ENCODE measurements at places on chromosomes 4 and X.

- DNase-seq, result no peak
Measured at GRCh38 chr4:80192937-80193336, 4.4 kb upstream of the PRDM8 start.

GRCh38 chr4:6649216-6649615 is 8.7 kb downstream of the MRFAP1 start:
- DNase-seq, result no peak

DNA sequence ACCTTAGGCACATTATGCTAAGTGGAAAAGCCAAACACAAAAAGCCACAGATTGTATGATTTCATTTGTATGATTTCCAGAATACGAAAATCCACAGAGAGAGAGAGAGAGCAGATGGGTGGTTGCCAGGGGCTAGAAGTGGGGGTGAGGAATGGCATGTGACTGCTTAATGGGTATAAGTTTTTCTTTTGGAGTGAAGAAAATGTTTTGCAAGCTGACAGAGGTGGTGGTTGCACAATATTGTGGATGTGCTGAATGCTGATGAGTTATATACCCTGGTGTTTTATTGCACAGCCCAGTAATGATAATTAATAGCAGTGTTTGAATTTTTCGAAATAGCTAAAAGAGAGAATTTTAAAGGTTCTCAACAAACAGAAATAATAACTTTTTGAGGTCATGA is 386.1 kb upstream of the HS3ST1 start:
- no peak for DNase-seq

DNA sequence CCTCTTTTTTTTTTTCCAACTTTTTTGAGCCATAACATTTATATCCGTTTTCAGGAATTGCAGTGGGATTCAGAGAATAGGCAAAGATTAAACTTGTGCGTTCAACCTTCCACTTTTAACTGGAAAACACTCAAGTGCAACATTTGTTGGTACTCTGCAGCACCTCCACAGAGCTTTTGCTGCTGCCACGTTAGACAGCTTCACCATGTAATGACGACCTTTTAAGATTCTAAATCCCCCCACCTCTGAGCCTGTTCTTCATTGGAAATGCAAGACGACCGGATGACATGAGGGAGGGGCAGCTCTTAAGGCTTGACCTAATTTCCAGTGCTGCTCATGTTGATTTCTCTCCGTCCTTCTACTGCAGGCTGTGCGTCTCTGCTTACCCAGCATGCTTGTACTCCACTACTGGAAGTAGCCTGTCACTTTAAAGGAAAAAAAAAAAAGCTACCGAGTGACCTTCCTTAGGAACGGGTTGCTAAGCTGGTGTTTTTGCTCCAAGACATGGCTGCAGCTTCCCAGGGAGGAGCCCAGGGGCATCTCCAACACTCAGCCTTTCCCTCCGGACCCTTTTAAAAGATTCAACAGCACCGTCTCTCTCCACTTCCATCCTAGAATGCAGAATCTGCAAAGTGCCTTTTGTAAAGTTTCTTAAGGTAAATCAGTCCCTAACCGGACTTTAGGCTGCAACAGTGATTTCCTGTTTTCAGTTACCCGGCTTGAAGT is at the start of gene CC2D2A:
Gene CC2D2A, plus strand, starts transcription at position 481 of the 726 bp plus-strand sequence. CDS start 6,051 bp downstream, outside the sequence.
- DNase-seq, result no peak

DNA sequence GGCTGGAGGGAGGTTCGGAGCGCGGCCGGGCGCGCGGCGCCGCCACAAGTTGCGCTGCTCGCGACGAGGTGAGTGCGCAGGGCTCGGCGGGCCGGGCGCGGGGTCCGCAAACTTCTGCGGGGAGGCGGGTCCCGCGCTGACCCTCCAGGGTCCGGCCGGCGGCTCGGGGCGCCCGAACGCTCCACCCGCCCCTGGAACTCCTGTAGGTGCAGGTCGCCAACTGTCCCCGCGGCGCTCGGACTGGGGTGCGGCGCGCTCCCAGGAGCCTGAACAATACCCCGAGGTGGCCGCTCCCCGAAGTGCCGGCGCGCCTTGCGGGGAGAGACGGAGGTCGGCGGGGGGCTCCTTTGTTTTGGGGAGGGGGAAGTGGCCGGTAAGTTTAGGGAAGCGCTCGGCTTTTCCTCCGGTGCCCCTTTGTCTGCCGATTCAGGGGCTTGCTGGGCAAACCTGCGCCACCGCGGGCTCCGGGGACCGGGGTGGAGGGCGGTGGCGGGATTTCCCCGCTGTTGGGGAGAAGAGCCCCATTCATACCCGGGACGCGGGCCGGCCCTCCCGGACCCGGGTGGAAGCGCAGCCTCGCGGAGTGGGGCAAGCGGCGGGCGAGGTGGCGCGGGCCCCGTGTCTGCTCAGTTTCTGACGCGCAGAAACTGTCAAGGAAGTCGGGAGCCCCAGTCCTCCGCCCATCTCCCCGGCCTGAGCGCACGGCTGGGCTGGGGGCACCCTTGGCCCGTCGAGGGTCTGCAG is 694 bp downstream of the TBL1X start:
- DNase-seq, result no peak

DNA sequence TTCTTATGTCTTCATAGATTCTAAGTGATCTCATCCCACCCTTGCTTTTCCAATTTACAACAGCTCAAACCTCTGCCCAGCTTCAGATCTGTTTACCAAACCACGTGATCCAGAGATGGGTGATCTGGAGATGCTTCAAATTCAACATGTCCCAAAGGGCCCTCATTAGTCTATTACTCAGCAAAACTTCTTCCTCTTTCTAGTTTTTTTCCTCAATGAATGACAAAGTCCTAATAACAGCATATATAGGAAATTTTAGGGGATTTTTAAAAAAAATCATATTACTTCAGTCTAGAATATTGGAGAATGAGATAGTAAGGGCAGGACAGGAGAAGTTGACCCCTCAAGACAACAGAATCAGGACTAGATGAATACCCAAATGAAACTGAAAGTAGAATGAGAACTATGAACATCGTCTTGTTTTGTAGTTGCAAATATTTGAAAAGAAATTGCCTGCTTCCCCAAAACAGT is 127.1 kb downstream of the CFAP299 start:
- no peak for DNase-seq

DNA sequence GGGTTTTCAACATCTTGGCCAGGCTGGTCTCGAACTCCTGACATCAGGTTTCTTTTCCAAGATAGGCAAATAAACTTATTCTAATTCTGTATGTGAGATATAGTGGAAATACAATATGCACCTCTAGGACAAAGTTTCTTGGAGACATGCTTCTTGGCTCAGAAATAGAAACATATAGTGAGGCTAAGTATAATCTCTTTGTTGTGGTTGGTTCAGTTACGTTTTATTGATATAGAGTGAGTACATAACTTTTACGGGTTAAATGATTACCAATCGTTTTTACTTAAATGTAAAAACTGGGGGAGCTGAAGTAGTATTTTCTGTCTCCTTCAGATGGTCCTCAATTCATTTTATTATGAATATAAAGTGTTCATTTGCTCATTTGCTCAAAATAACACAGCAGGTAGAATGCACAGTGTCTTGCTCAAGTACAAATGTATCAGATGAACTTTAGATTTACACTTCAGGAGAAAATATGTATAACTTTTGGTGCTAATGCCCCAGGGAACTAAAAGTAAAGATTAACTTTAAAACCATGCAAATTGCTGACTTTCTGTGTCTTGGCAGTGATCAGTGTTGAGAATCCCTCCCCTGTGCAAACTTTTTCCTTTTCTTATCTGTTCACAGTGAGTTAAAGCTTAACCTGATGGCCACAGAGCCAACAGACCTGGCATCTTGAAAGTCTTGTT is 77.6 kb downstream of the AFF1 start:
- no peak for DNase-seq

DNA sequence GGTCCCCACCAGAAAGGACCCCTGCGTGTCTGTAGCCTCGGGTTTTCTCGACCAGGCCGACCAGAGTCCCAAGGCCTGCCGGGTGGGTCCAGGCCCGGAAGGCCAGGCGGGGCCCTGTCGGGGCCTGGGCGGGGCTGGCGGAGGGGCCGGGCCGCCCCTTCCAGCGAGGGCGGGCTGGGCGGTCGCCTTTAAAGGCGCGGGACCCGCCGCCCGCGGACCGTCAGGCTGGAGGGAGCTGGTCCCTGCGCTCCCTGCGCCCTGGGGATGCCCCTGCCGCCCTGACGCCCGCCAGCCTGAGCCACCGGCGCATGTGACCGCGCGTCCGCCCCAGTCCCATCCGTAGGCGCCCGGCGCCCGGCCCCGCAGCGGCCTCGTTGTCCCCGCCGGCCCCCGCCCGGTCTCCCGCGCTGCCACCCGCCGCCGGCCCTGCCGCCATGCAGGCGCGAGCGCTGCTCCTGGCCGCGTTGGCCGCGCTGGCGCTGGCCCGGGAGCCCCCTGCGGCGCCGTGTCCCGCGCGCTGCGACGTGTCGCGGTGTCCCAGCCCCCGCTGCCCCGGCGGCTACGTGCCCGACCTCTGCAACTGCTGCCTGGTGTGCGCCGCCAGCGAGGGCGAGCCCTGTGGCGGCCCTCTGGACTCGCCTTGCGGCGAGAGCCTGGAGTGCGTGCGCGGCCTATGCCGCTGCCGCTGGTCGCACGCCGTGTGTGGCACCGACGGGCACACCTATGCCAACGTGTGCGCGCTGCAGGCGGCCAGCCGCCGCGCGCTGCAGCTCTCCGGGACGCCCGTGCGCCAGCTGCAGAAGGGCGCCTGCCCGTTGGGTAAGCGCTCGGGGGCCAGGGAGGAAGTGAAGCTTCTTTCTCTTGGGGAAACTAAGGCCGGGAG is at the start of gene HTRA3:
Gene HTRA3, plus strand, starts transcription at position 220 of the 883 bp plus-strand sequence. Its CDS starts 215 bp downstream, at position 435.
- no peak for DNase-seq

DNA sequence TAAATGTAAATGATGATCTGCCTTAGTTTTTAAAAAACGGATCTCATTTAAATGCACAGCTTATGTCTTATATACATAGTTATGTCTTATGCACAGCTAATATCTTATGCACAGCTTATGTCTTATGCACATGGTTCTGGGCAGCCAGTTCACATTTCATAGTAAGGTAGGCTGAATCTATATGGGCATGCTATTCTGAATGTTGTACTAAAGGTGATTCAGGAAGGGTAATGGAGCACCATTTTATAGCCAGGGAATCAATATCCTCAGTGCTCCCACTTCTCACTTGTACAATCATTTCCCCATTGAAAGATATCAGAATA is 77.9 kb upstream of the MID1 start:
- DNase-seq, result no peak

- DNase-seq, result no peak
Measured at GRCh38 chr4:94519019-94519418, 67.3 kb downstream of the PDLIM5 start.

DNA sequence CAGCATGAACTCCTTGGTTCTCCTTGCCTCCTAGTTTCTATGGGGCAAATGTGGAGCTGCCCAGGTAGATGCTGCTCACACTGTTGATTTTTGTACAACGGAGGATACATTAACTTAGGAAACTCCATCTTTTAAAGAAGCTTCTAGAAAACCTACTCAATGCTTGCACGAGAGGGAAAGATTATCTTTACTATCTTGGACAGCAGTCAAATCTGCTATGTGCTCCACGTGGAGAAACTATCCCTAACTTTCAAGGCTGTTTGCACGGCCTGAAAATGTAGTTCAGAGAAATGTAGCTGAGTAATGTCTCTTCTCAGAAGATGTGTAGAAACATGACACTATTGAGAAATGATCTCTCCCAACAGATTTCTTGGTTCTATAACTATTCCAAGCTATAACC is 1530.9 kb upstream of the PABPC4L start:
- DNase-seq, result no peak

- DNase-seq, result no peak
Measured at GRCh38 chr4:51894059-51894645, 51.2 kb downstream of the DCUN1D4 start.

- DNase-seq, result no peak
Measured at GRCh38 chr4:53702334-53703266, 111.3 kb upstream of the LNX1 start.

- no peak for DNase-seq
Measured at GRCh38 chr4:173415885-173416653, 17.2 kb upstream of the SCRG1 start.

GRCh38 chr4:60013464-60014184 is 1186.5 kb upstream of the ADGRL3 start:
- no peak for DNase-seq

DNA sequence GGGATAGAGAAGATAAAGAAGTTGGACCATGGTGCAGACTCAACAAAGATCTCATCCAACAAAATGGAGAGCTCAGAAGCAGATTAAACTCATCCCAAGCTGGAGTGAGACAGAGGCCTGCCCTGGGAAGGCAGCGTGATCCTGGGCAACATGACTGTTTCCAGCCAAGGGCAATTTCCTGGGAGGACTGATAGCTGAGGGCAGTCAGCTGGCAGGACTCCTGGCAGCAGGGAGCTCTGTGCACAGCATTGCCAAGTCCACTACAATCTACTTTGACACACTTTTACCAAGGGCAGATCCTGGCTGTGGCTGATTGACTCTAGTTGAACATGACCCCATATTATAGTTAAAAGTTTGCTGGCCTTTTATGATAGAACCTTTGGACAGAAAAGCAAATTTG is 357.3 kb upstream of the RASGEF1B start:
- no peak for DNase-seq

- no peak for DNase-seq
Measured at GRCh38 chr4:127261476-127261875, 371.3 kb upstream of the INTU start.

- DNase-seq, result no peak
Measured at GRCh38 chrX:115332832-115333231, 43.3 kb downstream of the LUZP4 start.

DNA sequence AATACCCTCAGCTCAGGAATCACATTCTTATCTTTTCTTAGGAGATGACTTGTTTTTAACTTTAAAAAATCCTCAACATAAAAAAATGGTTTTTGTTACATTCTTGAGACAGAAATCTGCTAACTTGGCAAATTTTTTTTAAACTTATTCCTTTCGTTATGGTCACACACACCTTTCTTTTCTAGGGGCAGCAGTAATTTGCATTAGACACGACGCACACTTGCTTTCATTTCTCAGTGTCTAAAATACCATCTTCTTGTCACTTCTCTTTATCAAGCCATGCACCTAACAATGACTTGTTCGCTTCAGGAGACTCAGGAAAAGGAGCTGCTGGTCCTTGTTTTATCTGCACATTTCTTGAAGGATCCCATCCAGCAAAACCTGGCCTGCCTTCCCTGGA is 112.6 kb upstream of the TBL1X start:
- DNase-seq, result no peak

DNA sequence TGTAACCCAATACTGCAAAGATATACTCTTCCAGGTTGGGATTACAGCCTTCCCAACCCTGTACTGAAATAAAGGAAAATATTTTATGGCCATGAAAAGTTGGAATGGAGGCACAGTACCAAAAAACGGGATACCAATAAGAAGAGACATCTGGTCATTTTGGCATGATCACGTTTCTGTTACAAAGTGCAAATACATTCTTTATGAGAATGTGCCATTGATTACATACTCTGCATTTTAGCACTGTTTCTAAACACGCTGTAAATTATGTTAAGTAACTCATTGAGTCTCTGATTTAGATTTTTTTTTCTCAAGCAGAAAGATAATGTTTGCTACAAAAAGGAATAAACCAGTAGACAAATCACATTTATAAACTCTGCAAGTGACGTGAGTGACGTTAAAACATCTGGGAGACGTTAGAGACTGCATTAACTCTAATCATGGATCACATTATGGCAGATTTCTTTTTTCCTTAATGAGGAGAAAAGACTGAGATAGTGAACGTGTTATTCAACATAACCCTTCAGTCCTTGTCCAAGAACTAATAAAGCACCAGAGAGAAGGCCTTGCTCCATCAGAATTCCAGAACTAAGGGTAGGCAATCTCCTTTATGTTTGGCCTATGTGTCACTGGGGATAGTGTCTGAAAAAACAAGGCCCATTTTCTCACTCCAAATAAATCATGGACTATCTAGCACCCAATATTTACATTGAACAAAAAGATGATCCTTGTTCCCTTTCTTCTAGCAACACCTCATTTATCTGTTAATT is 31.0 kb downstream of the UNC5C start:
- no peak for DNase-seq
